ENCODE measurements at places on chromosomes 5 and 9. TPM values are rescaled to one million over a fixed set of nuclear protein-coding genes. Genes with fewer than 3 reads are reported as not detected.

DNA sequence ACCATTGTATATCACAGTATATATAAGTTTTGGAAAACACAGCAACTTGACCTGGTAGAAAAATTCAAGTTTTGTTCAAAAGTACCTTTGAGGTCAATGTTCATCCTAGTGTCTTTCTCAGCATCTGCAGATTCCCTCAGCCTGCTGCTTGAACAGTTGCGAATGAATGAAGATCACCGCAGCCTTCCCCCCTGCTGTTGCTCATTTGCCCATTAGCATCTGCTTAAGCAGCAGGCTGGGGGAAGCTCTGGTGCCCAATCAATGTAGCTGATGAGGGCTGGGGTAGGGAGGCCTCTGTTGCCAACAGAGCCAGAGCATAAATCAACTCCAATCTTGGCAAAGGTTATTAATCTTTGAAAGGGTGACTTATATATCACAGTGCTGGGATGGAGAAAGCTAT is 586.5 kb upstream of the PTPRD start:
- DNase-seq: no peak

DNA sequence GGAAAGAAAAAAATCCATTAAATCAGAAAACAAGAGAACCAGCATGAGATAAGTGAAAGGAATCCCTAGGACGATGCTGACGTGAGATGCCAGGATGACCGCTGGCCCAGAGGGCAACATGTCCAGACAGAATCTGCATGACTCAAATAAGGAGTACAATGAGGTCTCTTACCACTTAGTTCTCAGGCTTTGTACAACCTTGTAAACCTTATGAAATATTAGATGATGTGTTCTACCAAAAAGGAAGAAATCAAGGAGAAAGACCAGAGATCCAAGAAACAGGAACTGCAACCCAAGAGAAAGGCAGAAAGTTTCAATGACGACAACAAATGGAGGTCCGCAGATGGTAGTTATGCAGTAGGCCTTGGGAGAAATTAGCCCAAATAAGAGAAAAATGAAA is 2.8 kb upstream of the GPR150 start:
- no peak for DNase-seq

ASB6 gene
- 24.4 TPM for total RNA-seq

DNA sequence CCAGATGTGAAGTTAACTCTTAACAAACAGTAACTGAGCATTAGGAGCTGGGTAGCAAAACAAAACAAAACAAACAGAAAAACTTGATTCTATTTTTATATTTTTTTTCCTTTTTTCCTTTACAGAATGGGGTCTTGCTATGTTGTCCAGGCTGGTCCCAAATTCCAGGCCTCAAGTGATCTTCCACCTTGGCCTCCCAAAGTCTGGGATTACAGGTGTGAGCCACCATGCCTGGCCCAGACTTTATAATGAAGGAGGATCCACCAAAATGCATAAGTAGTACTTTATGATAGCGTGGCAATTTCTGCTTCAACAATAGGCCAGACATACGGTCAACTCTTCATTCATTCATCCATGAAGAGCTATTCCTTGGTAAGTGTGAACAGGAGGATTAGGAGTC is 5.9 kb upstream of the IQGAP2 start:
- DNase-seq: no peak

GRCh38 chr9:76562511-76562911 is 103.5 kb downstream of the GCNT1 start:
- DNase-seq: no peak

DNA sequence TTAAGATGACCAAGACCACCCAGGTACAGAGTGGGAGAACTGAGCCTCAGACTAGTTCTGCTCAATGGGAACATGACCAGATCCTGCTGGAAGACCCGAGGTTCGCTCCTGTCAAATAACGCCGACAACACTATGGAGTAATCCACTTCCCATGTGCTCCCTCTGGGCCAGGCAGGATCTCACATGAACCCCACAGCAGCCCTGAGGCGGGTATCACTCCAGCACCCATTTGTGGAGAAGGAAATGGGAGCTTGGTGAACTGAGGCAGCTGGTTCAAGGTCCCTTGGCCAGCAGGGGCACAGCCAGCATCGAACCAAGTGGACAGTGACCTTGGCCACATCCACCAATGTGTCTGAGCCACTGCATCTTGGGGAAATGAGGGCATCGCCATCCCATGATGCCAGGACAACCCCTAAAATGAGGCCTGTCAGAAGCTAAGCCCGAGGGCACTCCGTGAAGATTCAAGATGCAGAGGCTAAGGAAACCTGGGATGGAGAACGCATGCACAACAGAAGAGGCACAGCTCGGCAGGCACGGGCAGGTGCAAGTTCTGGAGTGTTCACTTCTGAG is 8.5 kb downstream of the ANKS6 start:
- no peak for DNase-seq

GRCh38 chr5:113150821-113151220 is 174.2 kb downstream of the DCP2 start:
- no peak for DNase-seq

DNA sequence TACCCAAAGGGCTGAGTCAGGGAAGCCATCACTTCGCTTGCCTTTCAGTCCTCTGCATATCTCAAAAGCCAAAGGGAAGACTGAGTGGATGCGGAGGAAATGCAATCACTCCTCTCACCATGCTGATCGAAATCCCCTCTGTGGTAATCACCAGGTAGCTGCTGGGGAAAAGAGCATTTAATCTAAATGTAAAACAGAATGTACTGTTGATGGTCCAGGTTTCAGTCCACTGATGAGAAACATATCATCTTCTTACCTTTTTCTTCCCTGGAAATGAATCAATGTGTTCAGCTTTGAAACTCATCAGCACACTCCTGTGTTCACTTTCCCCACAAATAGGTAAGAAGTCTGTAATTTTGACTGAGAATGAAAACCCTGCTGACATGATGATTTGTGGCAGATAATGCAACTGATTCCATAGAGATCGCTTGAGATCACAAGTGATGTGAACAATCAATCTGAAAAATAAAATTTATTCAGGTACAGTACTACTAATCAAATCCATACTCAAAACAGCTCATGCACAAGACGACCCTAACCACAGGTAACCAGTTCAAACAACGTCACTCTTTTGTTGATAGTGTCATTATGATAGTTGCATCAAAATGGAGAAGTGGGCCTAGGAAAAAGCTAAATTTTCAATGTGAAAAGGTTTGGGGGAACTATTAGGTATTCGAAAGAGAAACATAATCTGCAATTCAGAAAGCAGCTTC is 454.0 kb upstream of the RGMB start:
- DNase-seq: no peak

- no peak for DNase-seq
Measured at GRCh38 chr9:113898151-113898550, 22.0 kb downstream of the ZNF618 start.

DNA sequence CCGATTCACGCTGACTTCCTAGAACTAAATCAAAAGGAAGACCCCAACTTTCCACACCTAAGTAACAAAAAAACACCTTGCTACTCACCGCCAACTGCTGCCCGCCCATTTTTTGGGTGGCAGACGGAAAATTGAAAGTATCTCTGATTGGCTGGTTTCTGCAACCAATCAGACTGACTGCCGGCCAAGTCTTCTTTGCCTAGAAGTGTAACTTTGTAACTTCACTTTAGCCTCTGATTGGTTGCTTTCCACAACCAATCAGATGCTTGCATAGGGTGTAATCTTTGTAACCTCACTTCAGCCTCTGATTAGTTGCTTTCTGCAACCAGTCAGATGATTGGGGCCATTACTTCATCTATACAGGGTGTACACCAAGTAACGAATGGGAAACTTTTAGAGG is 42.6 kb upstream of the ANKH start:
- DNase-seq: no peak

DNA sequence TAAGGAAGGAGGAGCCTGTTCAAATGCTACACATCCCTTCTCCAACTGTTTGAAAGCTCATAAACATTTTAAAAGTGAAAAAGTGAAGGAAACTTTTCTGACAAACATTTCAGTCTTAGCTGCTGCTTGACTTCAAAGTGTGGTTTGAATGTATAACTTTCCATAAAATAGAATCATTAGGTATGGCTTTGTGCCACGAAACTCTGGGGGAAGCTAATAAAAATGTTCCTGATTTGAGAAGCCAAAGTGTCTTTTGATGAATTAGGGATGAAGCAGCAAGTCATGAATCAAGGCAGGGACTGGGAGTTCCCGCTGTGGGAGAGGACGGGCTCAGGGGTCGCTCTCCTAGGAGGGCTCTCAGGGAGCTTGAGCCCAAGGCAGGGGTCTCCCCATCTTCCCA is 15.3 kb downstream of the MVB12B start:
- no peak for DNase-seq

DNA sequence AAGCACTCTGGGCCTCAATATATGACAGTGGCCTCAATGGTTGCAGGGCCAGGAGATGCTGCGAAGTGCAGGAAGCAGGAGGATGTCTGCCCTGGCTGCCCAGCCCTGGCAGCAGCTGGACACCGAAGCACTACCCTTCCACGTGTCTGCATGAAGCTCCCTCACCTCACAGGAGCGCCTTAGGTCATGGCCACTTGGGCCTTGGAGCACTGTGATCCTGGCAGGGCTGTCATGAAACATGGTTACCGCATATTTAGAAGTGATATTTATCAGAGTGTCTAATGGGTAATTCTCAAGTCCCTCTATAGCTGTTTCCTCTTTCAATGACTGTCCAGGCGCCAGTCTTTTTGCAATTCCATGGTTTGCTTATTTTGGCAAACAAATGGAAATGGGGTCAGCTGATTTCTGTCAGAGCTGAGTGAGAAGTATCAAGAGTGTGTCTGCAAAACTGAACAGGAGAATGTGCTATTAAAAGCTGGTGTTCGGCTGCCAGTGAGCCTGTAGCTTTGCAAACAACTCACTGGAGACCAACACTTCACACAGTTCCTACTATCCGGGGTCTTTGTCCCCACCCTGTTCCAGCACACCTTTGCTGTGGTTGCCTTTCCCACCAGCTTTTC is 285.9 kb downstream of the KIF4B start:
- no peak for DNase-seq

DNA sequence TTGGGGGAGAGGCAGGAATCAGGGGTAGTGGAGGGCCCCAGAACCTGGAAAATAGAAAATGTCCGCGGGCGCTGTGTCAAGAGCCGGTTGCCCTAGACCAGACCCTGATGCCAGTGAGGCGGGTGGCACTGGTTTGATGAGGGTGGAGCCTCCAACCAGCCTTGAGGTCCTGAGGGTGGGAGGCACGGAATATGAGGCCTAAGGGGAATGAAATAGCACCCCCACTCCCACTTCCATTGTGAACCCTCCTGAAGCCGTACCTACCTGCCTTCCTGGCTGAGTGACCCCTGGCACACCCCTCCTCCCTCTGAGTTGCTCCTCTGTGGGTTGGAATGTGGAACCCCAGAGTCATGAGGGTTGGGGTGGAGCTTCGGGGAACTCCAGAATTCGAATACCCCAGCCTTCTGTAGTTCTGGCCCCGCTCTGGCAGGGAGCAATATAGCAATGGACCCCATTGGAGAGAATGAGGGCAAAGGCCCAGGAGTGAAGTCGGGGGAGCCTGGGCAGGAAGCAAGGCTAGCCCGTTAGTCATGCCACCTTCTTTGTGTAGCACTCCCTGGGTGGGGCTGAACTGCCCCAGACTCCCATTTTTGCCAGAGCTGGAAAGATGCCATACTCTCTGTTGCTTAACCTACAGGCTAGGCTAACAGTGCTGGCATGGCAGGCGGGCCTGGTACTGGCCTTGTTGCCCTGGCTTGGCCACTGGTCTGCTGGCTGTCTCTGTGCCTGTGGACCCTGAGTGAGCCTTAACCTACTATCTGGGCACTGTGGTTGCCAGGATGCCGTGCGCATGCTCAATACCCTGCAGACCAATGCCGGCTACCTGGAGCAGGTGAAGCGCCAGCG is 1.0 kb downstream of the FPGS start:
- no peak for DNase-seq

DNA sequence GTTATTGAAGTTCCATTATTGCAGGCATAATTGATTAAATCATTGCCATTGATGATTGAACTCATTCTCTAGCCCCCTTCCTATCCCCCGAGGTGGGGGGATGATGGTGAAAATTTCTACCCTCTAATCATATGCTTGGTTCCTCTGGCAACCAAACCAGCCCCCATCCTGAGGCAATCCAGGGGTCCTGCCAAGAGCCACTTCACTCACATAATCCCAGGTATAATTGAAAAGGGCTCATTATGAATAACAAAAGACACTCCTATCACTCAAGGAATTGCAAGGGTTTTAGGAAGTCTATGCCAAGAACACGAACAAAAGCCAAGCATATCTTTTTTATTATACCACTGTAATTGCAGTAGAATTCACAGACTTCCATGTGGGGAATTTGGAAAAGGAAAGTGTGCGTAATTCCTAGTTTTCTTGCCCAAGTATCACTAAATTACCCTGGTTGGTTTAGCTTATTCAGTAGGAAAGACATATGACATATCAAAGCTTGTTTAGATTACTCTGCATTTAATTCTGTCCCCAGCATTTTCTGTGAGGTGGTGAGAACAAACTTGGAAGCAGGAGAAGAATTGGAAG is 130.7 kb upstream of the TAF11L2 start:
- no peak for DNase-seq

SLC6A7 gene
- total RNA-seq: 0.15 TPM

KCNMB1 gene
- 6.6 TPM for total RNA-seq

- no peak for DNase-seq
Measured at GRCh38 chr9:133844398-133844784, 106.2 kb upstream of the SARDH start.

GRCh38 chr5:61267116-61267515 is 64.9 kb upstream of the ZSWIM6 start:
- DNase-seq: no peak

GCNT4 gene
- 1.3 TPM for total RNA-seq

- DNase-seq: no peak
Measured at GRCh38 chr5:158875272-158875679, 224.4 kb downstream of the EBF1 start.

DNA sequence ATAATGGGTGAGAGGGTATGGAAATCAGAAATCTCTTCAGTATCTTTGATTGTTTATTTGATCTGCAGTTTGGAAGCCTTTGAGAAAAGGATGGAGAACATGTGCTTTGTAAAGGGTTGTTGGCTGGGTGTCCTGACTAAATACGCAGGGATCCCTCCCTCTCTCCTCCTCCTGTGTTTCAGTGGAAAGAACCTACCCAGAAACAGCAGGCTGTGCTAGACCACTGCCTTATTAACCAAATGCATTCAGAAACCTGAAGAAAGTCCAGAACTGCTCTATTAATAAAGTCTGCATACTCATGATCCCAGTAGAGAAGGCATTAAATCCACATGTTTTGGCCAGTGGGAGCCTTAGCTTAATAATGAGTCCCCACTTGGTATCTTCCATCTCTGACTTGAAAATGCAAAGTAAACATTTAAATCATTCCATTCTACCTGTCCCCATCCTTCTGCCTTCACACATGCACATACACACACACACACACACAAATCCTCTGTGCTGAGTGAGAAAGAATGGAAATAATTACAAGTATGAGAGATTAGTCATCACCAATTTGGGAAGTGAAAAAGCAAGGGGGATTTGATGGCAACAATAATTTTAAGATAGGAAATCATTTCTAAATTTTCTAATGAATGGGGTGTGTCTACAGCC is 10.0 kb upstream of the LECT2 start:
- no peak for DNase-seq

GRCh38 chr5:168656633-168657032 is 77.5 kb upstream of the PANK3 start:
- DNase-seq: no peak

SV2C gene
- 0.32 TPM for total RNA-seq

- peak; percentile 86 for DNase-seq
Measured at GRCh38 chr9:83062651-83063527, at the start of gene RASEF. RASEF (minus strand) TSS chr9:83063142; CDS start chr9:83062867, 275 bp downstream.

ARL14EPL gene
- not detected for total RNA-seq

SET gene
- 158 TPM for total RNA-seq
